CD4-positive, CD25-positive, alpha-beta regulatory T cell (primary cell): ENCODE measurements at places on chromosomes 7 and 10. TPM values are rescaled to one million over a fixed set of nuclear protein-coding genes. Genes with fewer than 3 reads are reported as not detected.

The RBM20 gene
- 0.72 TPM for total RNA-seq

The BEND7 gene
- 0.35 TPM for total RNA-seq

The RBP4 gene
- total RNA-seq: not detected

The XRCC2 gene
- 1.1 TPM for total RNA-seq

The PLXDC2 gene
- 1.8 TPM for total RNA-seq

The KIFBP gene
- 5.1 TPM for total RNA-seq

The GNGT1 gene
- not detected for total RNA-seq

The SLIT1 gene
- 0.32 TPM for total RNA-seq

The NKX1-2 gene
- not detected for total RNA-seq

The EMX2 gene
- not detected for total RNA-seq

The GOLGA7B gene
- 14.1 TPM for total RNA-seq

The ITGA8 gene
- not detected for total RNA-seq

The FAM53B gene
- total RNA-seq: 116 TPM

The TAS2R3 gene
- 0.59 TPM for total RNA-seq

The KEL gene
- 1.1 TPM for total RNA-seq

The BMPER gene
- not detected for total RNA-seq

The PCDH15 gene
- total RNA-seq: not detected

The SKIDA1 gene
- 0.10 TPM for total RNA-seq

The SLC18A3 gene
- total RNA-seq: not detected

The ARMC3 gene
- 1.4 TPM for total RNA-seq

The IL6 gene
- not detected for total RNA-seq

The CALHM1 gene
- total RNA-seq: not detected

The SPDYE5 gene
- total RNA-seq: not detected

The RAPGEF5 gene
- total RNA-seq: not detected

The IDI1 gene
- total RNA-seq: 179 TPM

The ZP3 gene
- 2.2 TPM for total RNA-seq

The PLXNA4 gene
- total RNA-seq: 0.27 TPM

The ARID5B gene
- total RNA-seq: 169 TPM

The SFTPD gene
- total RNA-seq: not detected

The CROT gene
- 12.4 TPM for total RNA-seq

The ODAD2 gene
- total RNA-seq: not detected

The SYT15 gene
- total RNA-seq: 0.67 TPM

The FRAT1 gene
- total RNA-seq: 28.2 TPM

The PARD3 gene
- total RNA-seq: 0.79 TPM

The GRM3 gene
- total RNA-seq: not detected

The CTAGE6 gene
- 0.91 TPM for total RNA-seq

The ANKRD30A gene
- total RNA-seq: not detected

The SERPINE1 gene
- total RNA-seq: 0.39 TPM

The GDF2 gene
- not detected for total RNA-seq

The OR2A14 gene
- total RNA-seq: not detected

The NME8 gene
- total RNA-seq: not detected

The INA gene
- not detected for total RNA-seq

The NEUROG3 gene
- total RNA-seq: not detected

The HOXA6 gene
- not detected for total RNA-seq

The SORBS1 gene
- total RNA-seq: 3.7 TPM

The STK32C gene
- 6.6 TPM for total RNA-seq
